ENCODE measurements at places on chromosomes 13 and 19. TPM values are rescaled to one million over a fixed set of nuclear protein-coding genes. Genes with fewer than 3 reads are reported as not detected.

The OR10H1 gene
- total RNA-seq: not detected

The ZNF222 gene
- 5.3 TPM for total RNA-seq

The ZNF568 gene
- total RNA-seq: 8.9 TPM

The ZNF578 gene
- 0.69 TPM for total RNA-seq

The ABHD13 gene
- total RNA-seq: 10.0 TPM
